ENCODE measurements at places on chromosomes 3 and 15.

DNA sequence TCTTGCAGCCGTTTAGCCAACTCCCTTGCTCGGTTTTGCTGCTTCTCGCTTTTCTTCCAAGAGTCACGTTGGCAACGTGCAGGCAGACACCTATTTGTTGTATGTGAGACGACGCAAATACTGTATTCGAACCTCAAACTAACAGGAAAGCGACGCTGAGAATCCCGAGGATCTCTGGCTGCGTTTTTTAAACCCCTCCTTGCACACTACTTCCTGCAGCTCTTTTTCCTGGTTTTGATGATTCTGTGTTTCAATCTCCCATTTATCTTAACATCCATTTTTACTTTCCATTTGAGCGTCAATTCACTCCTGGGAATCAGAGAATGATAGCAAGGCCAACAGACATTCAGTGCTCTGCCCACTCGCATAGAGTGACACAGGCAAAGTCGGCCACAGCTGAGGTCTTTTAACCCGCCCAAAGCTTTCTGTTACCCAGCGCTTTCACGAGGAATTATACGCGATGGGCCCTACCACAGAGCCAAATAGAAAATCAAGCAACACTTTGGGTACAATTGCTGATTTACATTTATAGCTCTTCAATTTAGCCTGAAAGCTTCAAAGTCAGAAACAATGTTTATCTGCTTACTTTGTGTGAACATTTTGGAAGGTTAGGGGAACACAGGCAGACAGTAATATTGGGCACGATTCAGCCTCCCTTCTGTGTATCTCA lies 1.6 kb upstream of the ANXA2 start:
- no peak for DNase-seq

- DNase-seq, result no peak
These were observed 33.0 kb downstream of the MYZAP start for GRCh38 chr15:57624730-57625129.

- no peak for DNase-seq
These were observed 5.8 kb downstream of the HSPBAP1 start for GRCh38 chr3:122787872-122788271.

DNA sequence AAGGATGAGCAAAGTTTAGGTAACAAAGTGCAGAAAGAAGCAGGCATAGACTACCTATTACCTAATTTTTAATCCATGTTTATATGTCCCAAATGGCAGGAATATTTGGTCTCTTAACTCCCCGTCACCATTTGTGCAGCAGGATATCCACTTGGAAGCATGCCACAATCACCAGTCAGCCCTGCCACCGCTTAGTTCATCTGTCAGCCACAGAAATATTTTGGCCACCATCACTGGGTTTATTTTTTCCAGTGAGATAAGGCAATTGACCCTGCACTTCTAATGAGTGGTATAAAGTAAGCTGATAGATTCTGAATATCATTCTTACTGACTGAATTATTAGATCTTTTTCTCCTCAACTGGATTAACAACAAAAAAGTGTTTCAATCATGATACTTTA lies 152.9 kb upstream of the SOX2 start:
- DNase-seq, result no peak

GRCh38 chr15:99163271-99164062 lies 58.6 kb downstream of the SYNM start:
- no peak for DNase-seq

DNA sequence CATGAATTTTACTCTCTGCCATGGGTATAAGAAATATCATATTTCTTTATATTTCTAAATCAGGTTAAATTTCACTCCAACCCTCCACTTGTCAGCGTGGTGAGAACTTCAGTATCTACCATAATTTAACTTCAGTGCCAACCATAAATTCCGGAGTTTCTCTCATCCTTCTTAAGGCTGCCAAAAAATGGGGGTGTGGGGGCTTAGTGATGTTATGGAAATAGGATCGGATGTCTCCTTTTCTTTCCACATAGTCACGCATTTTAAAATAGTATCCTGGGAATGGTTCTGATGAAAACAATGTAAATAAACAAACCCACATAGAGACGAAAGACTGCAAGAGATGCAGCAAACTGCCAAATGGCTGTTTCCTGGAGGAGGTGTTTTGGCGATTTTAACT lies 12.9 kb upstream of the FAM3D start:
- no peak for DNase-seq

- DNase-seq, result no peak
These were observed 12.8 kb downstream of the ITPR1 start for GRCh38 chr3:4505688-4506558.

DNA sequence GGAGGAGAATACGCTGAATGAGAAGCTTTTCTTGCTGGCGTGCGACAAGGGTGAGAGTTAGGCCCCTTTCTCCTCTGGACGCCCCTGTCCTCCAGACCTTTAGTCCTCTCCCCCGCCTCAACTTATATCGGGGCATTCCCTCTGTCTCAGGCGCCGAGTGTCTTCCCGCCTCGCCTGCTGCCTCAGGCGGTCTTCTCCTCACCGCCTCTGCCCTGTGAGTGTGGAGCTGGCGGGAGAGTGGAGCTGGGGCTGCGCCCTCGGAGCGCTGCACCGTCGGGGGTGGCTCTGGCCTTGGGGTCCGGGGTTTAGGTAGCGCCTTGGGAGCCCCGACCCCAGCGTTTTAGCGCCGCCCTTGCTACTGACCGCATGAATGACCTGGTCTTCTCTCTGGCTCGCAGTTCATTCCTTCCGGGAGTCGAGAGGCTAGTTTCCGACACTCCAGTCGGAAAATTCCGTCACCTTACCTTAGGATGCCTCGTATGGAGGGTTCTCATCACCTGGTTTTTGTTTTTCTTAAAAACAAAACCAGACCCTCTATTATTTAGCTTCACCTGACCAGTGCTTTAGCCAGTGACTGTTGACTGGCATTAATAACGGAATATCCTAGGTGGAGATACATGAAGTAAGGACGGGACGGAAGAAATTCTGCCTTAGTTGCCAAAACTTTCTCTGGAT lies 985 bp downstream of the TRPC1 start:
- peak; percentile 4 for DNase-seq
